HFFc6 (cell line): ENCODE measurements at places on chromosomes 4 and X. TPM values are rescaled to one million over a fixed set of nuclear protein-coding genes. Genes with fewer than 3 reads are reported as not detected.

- H3K4me1 ChIP-seq = peaks cover 20% of the 10 kb centered on the region
- H3K4me3 ChIP-seq = no peak overlapping the region
- H3K27ac ChIP-seq = no peak overlapping the region
- no peaks in the 10 kb centered on the region for H3K36me3 ChIP-seq
- H3K27me3 ChIP-seq = no peaks in the 10 kb centered on the region
Observed at GRCh38 chr4:182538031-182538430, 294.8 kb downstream of the TENM3 start.

DNA sequence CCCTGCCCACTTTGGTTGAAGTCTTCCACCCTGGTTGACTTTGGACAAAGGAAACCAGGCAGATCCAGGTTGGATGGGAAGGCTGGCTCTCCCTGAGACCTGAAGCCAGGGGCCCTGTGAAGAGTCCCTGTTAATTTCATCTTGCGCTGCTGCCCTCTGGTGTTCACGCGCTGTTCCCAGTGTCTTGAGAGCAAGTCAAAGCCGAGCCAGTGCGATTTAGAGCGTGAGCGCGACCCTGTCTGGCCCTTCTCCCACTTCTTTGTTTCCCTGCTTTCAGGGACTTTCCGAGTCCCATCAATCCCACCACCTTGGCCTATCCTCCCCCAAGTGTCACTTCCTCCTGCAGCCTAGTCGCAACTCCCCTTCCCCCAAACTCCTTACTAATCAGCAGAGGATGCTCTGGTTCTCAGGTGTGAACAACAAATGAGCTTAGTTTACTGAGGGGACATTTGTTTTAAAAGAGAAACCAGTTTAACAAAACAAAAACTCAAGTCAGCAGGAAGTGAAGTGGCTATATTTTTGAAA lies 25.8 kb upstream of the CHRNA9 start:
- DNase-seq = peak; percentile 67
- no peaks in the 10 kb centered on the region for H3K36me3 ChIP-seq
- H3K4me3 ChIP-seq = peak overlapping the region; percentile 80
- H3K27me3 ChIP-seq = peaks cover 12% of the 10 kb centered on the region
- H3K27ac ChIP-seq = peak overlapping the region; percentile 23; the same call in 1 of the 2 replicates

DNA sequence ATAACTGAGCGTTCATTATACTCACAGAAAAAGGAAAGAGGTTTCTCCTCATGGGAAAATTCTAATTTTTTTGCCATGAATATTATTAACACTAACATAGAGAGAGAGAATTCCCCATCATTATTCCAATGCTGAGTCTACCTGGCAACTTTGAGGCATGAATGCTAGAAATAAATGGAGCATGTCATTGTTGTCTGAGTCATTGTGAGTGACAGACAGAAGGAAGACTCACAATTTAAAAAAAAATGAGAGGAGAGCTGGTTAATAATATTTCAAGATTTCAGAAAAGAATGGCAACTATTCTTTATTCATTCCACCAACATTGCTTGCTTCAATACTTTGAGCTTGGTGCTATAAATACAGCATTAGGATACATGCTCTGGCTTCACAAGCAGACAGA lies 170.4 kb upstream of the HS3ST1 start:
- H3K4me1 ChIP-seq = no peaks in the 10 kb centered on the region
- H3K27me3 ChIP-seq = no peaks in the 10 kb centered on the region; the same call in none of the 2 replicates
- no peak overlapping the region for H3K27ac ChIP-seq
- DNase-seq = no peak
- no peak overlapping the region for H3K4me3 ChIP-seq
- H3K36me3 ChIP-seq = no peaks in the 10 kb centered on the region

DNA sequence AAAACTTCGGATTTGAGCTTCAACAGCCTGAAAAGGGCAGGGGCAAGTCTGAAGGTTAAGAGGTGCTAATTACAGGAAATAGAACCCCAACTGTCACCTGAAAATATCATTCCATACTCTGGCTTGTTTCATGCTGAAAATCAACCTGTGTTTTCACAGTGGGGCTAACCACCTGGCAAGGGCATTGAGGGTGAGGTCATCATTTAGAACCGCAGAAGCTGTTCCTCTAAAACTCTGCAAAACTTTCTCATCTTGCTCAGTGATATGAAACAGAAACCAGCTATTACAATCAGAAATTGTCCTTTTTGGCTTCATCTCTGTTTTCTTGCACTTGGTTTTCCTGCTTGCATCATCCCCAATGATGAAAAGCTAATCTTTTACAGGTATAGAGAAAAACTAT lies 247.6 kb downstream of the DCLK2 start:
- no peaks in the 10 kb centered on the region for H3K36me3 ChIP-seq
- H3K27me3 ChIP-seq = no peaks in the 10 kb centered on the region
- H3K4me1 ChIP-seq = peaks cover 30% of the 10 kb centered on the region
- no peak overlapping the region for H3K4me3 ChIP-seq

DNA sequence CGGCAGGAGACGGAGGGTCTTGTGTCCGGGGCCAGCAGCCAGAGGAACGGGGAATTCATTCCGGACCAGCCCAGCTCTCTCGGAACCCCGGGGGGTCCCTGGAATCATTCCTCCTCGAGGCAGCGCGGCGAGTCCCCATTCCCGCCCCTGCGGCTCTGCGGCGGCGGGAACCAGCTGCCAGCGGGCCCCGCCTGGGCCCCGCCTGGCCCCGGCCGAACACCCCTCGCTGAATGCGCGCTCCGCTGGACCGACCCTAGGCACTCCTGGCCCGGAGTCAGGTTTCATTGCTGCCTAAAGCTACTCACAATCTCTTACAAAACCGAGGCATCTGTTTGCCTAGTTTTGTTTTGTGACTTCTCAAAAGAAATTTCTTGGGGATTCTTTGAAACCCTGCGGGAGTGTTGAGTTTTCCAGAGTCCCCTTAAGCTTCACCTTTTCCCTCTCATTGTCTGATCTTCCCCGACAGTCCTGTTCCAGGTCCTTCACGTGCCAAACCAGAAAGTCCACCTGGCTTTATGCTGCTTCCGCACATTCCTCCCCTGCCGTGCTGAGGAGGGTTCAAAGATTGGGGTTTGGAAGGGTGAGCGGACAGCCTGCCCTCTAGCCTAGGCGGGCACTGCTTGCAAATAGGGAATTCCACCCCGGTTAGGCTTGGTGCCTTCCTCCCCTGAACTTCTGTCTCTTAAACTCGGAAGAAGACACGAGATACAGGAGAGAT lies 789 bp downstream of the ARHGAP10 start:
- DNase-seq = no peak
- peak overlapping the region; percentile 73 for H3K27ac ChIP-seq
- peaks cover 2% of the 10 kb centered on the region; the same call in 1 of the 2 replicates for H3K27me3 ChIP-seq
- peak overlapping the region; percentile 93 for H3K4me3 ChIP-seq
- peaks cover 5% of the 10 kb centered on the region for H3K36me3 ChIP-seq
- peaks cover 62% of the 10 kb centered on the region for H3K4me1 ChIP-seq

- no peaks in the 10 kb centered on the region for H3K27me3 ChIP-seq
- H3K4me1 ChIP-seq = peaks cover 30% of the 10 kb centered on the region
- H3K36me3 ChIP-seq = no peaks in the 10 kb centered on the region
- peak; percentile 41 for DNase-seq
Observed at GRCh38 chr4:157048248-157048647, 27.7 kb upstream of the GLRB start.

DNA sequence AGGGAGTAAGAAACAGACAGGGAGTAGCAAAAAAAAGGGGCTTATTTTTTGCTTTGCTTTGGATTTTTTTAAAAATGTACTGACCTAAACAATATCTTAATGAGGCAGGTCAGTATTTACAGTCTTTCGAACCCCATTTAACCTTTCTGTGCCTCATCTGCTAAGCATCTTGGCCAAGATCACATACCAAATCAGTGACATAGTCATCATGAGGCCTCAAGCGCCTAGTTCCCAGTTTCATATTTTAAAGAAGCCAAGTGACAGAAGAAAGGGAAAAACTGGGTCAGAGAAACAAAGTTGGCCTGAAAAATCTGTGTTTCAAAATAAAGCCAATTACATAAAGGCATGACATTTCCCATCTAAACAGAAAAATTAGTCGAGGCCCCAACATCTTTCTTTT lies 94.6 kb upstream of the WDR44 start:
- H3K4me3 ChIP-seq = no peak overlapping the region
- H3K27ac ChIP-seq = no peak overlapping the region; the same call in 1 of the 2 replicates
- no peaks in the 10 kb centered on the region for H3K36me3 ChIP-seq
- H3K27me3 ChIP-seq = peaks cover 2% of the 10 kb centered on the region; the same call in 1 of the 2 replicates

DNA sequence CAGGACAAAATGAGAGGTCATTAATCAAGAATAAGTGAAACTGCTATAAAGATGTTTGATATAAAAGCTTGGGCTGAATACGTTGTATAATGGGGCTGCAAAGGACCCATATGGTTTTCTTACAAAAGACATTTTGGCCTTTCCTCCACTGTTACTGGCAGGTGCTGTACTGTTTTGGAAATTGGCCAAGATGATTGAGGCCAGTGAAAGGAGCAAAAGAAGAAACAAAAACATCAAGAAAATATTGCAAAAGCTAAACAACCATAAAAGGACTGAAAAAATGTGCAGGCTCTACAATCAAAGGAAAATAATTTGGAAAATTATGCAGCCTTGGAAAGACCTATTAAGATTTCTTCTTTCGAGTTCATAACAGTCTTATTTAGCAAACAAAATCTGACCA lies 222.2 kb upstream of the PPP1R2C start:
- no peak overlapping the region for H3K4me3 ChIP-seq
- H3K36me3 ChIP-seq = no peaks in the 10 kb centered on the region
- no peak for DNase-seq
- H3K27me3 ChIP-seq = no peaks in the 10 kb centered on the region

DNA sequence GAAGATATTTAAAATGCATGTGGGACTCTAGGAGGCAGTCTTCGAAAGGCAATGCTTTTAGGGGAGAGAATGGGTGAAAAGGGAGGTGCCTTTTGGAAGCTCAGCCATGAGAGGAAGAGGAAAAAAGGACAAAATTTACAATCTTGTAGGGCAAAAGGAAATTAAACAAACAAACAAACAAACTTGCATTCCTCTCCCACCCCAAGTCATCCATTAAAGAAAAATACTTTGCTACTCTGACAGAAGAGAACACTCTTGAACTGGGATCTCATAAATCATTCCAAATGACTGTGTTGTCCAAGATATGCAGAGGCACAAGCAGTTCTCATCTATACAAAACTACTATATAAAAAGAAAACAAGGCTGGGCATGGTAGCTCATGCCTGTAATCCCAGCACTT lies 46.7 kb downstream of the HELQ start:
- no peaks in the 10 kb centered on the region; the same call in 1 of the 2 replicates for H3K27me3 ChIP-seq
- H3K27ac ChIP-seq = no peak overlapping the region
- H3K4me3 ChIP-seq = no peak overlapping the region

GRCh38 chrX:48789366-48790220 lies 3.2 kb downstream of the GATA1 start:
- H3K4me1 ChIP-seq = peaks cover 5% of the 10 kb centered on the region; the same call in 1 of the 2 replicates
- no peaks in the 10 kb centered on the region for H3K36me3 ChIP-seq
- DNase-seq = no peak
- H3K4me3 ChIP-seq = no peak overlapping the region
- no peak overlapping the region for H3K27ac ChIP-seq

DNA sequence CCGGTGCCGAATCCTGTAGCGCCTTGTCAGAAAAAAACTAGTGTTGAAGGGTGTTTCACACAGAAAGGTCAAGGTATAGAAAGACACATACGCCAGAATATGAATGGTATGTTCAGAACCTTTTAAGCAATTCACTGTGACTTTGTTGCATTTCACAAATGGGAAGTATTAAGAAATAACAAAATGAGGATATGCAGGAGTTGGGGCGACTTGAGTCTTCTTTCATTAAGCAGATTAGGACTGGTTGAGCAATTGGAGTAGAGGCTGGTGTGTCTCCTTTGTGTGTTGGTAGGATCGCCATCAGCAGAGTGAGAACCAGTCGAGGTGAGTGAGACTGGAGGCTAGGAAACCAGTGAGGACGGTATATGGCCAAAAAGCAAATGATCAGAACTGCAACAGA lies 1454.5 kb upstream of the TENM3 start:
- no peaks in the 10 kb centered on the region for H3K36me3 ChIP-seq
- DNase-seq = no peak
- no peak overlapping the region for H3K4me3 ChIP-seq

- H3K36me3 ChIP-seq = no peaks in the 10 kb centered on the region
- no peaks in the 10 kb centered on the region; the same call in 1 of the 2 replicates for H3K27me3 ChIP-seq
- H3K27ac ChIP-seq = peak overlapping the region; percentile 96
- peaks cover 71% of the 10 kb centered on the region for H3K4me1 ChIP-seq
- peak overlapping the region; percentile 97 for H3K4me3 ChIP-seq
- DNase-seq = peak; percentile 76
Observed at GRCh38 chrX:10615931-10616774, 4.2 kb downstream of the MID1 start.

DNA sequence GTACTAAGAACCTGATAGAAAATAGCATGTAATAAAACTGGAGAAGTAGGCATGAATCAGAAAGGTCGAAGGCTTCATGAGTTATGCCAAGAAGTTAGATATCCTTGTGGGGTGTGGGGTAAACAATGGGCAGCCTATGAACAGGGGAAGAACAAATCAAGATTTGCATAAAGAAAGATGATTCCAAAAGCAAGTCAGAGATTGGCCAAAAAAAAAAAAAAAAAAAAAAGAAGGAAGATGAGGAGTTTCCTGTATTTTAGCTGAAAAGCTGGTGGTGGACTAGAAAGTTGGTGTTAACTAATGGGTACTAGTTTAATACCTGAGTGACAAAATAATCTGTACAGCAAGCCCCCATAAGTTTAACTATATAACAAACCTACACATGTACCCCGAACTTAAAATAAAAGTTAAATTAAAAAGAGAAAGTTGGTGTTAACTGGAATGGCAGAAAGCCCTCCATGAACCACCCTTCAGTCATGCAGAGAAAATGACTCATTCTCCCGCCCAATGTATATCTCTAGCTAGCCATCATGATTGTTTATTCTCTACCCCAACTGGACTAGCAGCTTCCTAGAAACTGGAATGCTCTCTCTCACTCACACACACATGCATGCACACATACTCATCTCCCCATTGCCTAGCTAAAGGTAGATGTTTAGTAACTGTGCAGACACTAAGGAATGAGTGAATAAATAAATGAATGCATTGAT lies 41.7 kb downstream of the ATP11C start:
- no peaks in the 10 kb centered on the region for H3K27me3 ChIP-seq
- H3K4me3 ChIP-seq = peak overlapping the region; percentile 84
- H3K4me1 ChIP-seq = peaks cover 48% of the 10 kb centered on the region
- H3K36me3 ChIP-seq = no peaks in the 10 kb centered on the region; the same call in 1 of the 2 replicates
- peak overlapping the region; percentile 78 for H3K27ac ChIP-seq

GRCh38 chrX:108344216-108344615 lies 94.0 kb downstream of the COL4A6 start:
- no peaks in the 10 kb centered on the region for H3K4me1 ChIP-seq
- no peak overlapping the region for H3K27ac ChIP-seq
- H3K4me3 ChIP-seq = no peak overlapping the region
- H3K27me3 ChIP-seq = no peaks in the 10 kb centered on the region
- no peaks in the 10 kb centered on the region for H3K36me3 ChIP-seq

FOXO4 gene
- total RNA-seq = 4.3 to 10.5 TPM (median 6.6 TPM) in 3 replicates

TIGD4 gene
- 0.08 to 0.10 TPM in 2 of 3 replicates, not detected in the other for total RNA-seq

GABRG1 gene
- total RNA-seq = not detected in 2 replicates

MAGED4B gene
- total RNA-seq = 44.7 to 64.2 TPM (median 56.9 TPM) in 3 replicates

ETDA gene
- total RNA-seq = not detected in 3 replicates

CSAG1 gene
- 0.51 TPM in 1 of 2 replicates, not detected in the other for total RNA-seq

TLR10 gene
- total RNA-seq = not detected in 3 replicates

GLRB gene
- 5.8 to 11.4 TPM (median 8.9 TPM) in 3 replicates for total RNA-seq

SSX4B gene
- not detected in 3 replicates for total RNA-seq

SASH3 gene
- not detected in 3 replicates for total RNA-seq

VCX3B gene
- total RNA-seq = not detected in 3 replicates

TNIP3 gene
- 0.41 to 0.70 TPM (median 0.53 TPM) in 3 replicates for total RNA-seq

PDLIM3 gene
- not detected in 3 replicates for total RNA-seq

FATE1 gene
- not detected in 3 replicates for total RNA-seq
